ENCODE measurements at places on chromosomes 16 and 17.
A peak's percentile ranks its signal among the peaks of the same experiment; 100 is the strongest.

DNA sequence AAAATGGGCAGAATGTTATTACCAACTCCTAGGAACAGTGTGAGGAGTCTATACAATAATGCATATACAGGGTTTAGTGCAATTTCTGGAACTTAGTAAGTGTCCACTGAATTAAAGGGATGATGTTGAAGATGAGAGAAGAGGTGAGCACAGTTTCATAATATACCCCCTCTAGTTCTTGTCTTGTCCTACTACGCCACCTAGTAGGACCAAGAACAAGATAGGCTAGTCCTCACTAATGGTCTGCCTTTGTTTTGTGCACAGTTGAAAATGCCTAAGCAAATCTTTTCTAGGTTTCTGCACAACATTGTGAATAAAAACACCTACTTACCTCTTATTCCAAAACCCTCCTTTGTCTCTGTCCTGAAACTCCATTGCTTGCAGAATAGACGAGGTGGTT is 670.2 kb downstream of the CDH8 start:
- peak; percentile 16 for DNase-seq

DNA sequence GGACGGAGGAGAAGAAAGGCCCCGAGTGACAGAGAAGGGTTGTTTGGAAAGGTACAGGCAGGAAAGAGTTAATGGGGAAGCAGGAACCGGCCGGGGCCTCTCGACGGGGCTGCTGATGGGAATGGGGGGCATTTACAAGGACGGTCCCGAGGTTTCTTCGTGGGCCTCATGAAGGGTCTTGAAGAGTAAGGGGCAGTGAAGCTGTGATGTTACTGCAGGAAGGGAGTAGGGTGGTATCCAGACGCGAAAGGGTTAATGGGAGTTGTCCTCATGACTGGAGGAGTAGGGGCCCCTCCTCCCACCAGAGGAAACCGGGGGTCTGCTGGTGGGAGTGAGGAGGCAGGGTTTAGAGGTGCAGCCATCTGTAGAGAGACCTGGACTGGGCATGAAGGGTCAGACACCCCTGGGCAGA is 481 bp downstream of the PDK2 start:
- no peak for DNase-seq

DNA sequence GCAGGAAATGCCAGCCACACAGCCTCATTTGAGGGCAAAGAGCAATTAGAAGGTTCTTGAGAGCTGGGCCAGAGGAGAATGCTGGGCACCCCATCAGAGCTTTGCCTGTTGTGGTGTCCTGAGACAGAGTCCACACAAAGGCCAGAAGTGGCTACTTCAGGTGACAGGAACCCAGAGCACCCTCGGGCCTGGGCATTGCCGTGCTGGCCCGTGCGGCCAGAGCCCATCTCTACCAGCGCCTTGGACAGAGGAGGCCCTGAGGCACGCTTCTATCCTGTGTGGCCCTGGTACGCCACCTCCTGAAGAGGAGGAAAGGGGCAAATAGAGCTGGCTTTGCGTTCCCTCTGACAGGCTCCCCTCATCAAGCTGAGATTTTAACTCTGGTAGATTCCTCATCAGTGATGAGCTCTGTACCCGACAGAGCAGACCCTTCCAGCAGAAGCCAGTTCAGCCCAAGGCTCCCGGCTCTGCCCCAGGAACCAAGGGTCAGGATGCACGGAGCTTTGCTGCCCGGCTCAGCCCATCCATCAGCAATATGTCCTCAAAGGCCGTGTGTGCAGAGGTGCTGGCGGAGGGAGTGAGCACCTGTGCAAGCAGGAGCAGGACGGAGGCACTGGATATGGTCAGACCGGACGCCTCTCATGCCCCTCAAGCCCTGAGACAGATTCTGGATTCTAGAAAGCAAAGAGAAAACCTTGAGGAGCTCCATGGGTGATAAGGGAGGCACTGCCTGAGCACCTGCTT is 3.4 kb upstream of the RASD1 start:
- DNase-seq = no peak

- DNase-seq = no peak
These were observed 825.4 kb downstream of the KCNJ18 start for GRCh38 chr17:22517716-22518115.

GRCh38 chr17:36048066-36048465 is 16.0 kb upstream of the CCL18 start:
- no peak for DNase-seq

DNA sequence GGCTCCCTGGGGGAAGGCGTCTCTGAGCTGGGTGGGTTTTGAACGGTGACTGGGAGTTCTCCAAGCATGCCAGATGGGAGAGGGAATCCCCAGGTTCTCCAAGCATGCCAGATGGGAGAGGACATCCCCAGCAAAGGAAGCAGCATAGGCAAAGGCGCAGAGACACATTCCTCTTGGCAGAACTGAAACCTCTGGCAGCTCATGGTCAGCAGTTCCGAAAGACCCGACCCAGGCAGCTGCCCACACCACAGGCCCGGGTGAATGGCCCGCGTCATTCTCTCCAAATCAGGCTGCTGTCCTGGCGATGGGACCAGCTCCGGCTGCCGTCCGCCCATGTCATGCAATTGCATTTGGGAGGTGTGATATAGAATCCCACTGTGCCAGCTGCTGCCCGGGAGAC is 8.0 kb downstream of the ZNF469 start:
- DNase-seq = no peak

GRCh38 chr16:15707332-15707731 is 57.3 kb downstream of the NDE1 start:
- DNase-seq = no peak

GRCh38 chr17:70017112-70017511 is 57.9 kb upstream of the KCNJ16 start:
- no peak for DNase-seq

GRCh38 chr16:48629531-48629930 is 19.6 kb upstream of the N4BP1 start:
- DNase-seq = no peak

GRCh38 chr17:58710948-58711552 is 18.6 kb downstream of the RAD51C start:
- peak; percentile 38 for DNase-seq

GRCh38 chr16:34803683-34804416 is 1344.4 kb downstream of the TP53TG3F start:
- peak; percentile 11 for DNase-seq

DNA sequence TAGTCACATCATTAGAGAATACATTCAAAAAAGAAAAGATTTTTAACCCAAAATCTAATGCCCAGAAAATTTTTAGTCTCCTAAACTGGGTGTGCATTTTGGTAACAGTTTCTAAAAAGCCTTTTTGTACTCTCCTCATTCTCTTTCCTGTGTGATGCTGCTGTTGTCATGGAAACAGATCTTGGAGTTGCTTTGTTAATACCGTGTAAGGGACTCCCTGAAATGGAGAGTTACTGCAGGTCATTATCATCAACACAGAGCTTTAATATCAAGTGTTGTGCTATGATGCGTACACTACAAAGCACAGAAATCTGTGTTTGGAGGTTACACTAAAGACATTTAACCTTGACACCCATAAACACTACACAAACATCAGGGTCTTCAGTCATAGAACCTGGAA is 216.3 kb downstream of the PRKCA start:
- DNase-seq = no peak

- DNase-seq = no peak
These were observed 35.3 kb upstream of the XYLT2 start for GRCh38 chr17:50310455-50311111.

DNA sequence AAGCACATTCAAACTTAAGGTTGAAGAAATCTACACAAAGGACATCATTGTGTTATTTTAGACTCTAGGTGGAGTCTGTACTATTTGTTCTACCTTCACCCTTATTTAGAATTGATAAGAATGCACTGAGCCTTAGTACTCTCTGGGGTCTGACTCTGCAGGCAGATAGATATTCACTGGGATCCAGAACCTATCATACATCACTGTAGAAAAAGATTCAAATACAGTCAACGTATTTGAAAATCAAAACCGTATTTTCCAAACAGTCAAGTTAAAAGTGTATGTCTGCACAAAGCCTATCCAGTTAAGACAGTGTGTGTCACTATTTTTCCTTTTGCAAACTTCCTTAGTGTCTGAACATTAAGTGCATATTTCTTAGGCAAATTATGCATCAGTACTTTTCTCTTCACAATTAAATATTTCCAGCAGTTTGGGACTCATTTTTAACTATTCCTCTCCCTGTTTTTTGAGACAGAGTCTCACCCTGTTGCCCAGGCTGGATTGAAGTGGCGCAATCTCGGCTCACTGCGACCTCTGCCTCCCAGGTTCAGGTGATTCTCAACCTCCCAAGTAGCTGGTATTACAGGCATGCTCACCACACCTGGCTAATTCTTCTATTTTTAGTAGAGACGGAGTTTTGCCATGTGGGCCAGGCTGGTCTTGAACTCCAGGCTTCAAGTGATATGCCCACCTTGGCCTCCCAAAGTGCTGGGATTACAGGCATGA is 22.3 kb downstream of the MOSMO start:
- DNase-seq = no peak

GRCh38 chr16:11342021-11342855 is 3.0 kb upstream of the RMI2 start:
- no peak for DNase-seq

DNA sequence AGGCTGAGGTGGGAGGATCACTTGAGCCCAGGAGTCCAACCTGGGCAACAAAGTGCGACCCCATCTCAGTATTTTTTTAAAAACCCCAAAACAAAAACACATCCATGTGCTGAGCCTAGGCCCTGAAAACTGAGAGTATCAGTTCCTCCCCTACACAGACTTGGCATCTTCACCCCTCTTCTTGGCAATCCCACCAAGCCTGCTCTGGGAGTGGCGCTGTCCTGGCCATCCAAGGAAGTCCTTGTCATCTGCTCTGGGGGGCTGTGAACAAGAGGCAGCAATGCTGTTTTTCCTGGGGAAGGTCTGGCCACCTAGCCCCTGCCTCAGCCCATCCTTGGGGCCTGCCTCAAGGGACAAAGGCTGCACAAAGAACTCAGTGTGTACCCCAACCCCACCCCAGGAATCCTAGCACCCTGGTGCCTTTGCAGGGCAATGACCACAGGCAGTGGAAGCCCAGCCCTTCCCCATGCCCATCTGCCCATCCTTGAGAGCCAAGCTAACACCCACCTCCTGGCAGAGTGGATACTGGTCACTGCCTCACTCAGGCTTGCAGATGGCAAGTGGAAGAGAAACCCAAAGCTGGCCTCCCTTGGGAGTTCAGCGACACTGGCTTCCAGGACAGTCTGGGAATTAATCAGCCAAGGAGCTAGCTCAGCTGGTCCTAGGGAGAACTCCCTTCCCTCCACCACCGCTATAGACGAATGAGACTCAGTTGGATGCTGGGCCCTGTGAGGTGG is 14.8 kb upstream of the GFOD2 start:
- peak; percentile 67 for DNase-seq

GRCh38 chr16:8963821-8964441 is at the start of gene USP7:
USP7 (minus strand) TSS chr16:8963906; CDS start chr16:8963285, 621 bp downstream.
- DNase-seq = peak; percentile 94

- peak; percentile 81 for DNase-seq
These were observed 787 bp downstream of the NT5C start for GRCh38 chr17:75130632-75131277.

- no peak for DNase-seq
These were observed 23.1 kb downstream of the PRDM7 start for GRCh38 chr16:90053902-90054500.

DNA sequence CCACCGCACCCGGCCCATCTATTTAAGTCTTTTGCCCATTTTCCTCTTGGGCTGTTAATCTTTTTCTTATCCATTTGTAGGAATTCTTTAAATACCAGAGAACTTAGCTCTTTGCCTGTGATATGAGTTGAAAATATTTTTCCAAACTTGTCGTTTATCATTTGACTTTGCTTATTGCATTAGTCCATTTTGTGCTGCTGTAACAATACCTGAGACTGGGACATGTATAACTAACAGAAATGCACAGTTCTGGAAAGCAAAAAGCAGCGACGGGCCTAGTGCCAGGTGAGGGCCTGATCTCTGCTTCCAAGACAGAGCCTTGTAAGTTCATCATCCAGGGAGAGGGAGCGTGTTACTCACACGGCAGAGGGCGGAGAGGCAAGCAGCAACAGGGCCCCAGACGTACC is 25.6 kb upstream of the BHLHA9 start:
- no peak for DNase-seq

Data from D341Med (cell line).